GM12892 (cell line): ENCODE measurements at places on chromosomes 12 and 14.

- no peak for DNase-seq
Observed at GRCh38 chr14:100028990-100029677, 36.1 kb upstream of the EVL start.

GRCh38 chr12:107042801-107043200, 50.5 kb downstream of the CRY1 start:
- DNase-seq, result no peak

DNA sequence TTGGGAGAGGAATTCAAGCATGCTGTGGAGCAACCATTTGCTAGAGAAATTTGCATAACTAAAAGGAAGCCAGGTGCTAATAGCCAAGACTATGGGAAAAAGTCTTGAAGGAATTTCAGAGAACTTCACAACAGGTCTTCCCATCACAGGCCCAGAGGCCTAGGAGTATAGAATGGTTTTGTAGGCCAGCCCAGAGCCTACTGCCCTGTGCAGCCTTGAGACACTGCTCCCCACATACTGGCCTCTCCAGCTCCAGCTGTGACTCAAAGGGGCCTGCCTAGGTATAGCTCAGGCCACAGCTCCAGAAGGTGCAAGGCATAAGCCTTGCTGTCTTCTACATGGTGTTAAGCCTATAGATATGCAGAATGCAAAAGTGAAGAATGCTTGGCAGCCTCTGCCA, 227.1 kb downstream of the SLC2A13 start:
- DNase-seq, result no peak

GRCh38 chr12:95073698-95074520, 491 bp upstream of the NR2C1 start:
- no peak for DNase-seq

DNA sequence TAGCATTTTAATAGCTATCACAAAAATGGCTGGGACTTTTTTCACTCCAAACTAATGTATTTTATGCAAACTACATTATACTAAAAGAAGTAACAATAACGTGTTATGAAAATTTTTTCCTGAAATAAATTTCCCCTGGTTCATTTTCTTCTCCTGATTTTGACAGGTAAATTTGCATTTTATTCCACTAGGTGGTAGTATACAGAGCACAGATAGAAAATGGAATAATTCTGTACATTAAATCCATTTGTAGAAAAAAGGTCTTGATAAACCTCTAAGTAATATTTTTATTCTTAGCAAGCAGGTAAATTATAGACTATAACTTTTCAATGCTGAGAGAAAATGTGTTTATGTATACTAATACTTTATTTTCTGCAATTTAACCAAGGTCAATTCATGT, 96.5 kb downstream of the BCAT1 start:
- DNase-seq, result no peak

- DNase-seq, result no peak
Observed at GRCh38 chr12:130253866-130254265, 83.8 kb upstream of the PIWIL1 start.

DNA sequence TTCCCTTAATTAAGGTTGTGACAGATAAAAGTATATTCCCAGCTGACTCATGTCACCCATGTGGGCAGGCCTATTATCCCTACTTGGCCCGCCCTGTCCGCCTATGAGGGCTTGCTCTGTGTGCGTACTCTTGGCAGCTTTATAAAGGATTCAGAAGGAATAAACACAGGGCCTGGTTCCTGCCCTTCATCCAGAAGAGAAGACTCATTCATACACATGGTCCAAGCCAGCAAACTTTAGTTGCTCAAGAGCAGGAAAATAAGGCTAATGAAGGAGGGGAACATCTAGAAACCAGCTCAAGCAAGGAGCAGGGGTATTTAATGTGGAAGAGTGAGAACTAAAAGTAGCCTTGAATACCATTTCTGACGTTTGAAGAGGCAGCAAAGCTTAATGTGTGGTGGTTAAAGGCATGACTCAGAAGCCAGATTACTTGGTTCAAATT, 141.9 kb downstream of the CRADD start:
- no peak for DNase-seq

GRCh38 chr12:42660117-42660516, 70.6 kb upstream of the PRICKLE1 start:
- no peak for DNase-seq

DNA sequence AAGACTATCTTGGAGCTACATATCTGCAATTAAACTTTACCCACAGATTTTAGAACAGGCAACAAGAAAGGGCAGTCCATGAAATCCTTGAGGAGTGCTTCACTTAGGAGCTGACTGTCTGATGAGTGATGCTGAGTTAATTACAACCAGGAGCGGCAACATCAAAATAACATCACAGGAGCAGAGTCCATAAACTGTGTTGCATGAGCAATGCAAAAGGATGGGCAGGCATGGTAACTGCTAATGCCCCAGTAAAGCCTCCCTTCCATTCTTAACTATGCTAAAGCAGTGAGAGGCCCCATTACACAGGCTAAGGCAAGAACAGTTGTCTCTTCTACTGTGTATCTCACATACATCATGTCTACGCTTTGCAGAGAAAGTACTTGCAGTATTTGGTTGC, 156.6 kb downstream of the PAX9 start:
- DNase-seq, result no peak

DNA sequence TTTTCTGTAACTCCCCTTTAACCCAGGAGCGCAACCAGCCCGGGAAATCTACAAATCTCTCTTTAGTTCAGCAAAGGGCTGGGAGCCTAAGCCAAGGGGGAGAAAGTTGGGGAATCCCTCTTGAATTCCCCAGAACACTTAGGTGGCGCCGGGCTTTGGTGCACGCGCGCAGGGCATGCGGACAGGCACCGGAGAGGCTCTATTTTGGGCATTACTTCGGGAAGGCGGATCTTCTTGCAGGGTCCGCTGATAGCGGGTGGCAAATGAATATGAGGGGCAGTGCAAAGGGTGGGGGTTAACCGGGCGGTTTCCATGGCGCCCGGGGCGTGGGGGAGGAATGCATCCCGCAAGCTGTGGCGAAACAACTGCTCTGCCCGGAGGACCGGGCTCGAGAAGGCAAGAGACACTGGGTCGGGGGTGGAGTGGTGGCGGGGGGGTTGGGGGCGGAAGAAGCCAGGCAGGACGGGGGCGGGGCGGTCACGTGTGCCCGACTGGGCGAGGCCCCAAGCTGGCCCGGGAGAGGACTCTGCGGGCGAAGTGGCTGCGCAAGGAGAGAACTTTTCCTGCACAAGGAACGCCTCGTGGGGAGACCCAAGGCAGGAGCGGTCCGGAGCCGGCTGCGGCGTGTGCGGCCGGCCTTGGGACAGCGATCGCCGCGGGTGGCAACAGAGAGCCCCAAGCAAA, at the start of gene FLVCR2:
TSS of gene FLVCR2 (plus strand) at position 519 of the 684 bp plus-strand sequence. CDS start 353 bp downstream, outside the sequence.
- DNase-seq, result peak; percentile 78

- no peak for DNase-seq
Observed at GRCh38 chr14:54310151-54310850, 86.5 kb upstream of the CDKN3 start.

DNA sequence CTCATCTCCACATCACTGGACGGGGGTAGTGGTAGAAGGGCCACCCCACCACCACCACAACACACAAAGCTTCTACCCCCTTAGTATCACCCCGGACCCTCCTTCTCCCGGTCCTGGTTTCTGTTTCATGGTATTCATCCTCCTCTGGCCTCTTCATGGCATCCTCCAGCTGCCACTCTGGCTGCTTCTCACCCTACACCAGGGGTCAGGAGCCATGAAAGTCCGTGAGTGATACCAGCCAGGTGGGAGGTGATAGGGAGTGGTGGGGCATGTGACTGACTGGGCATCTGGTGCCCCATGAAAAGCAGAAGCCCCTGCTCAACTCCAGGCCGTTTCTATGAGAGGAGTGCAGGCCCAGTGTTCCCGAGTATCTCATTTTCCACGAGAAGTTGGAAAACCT, 151.4 kb upstream of the HIF1A start:
- no peak for DNase-seq

- DNase-seq, result no peak
Observed at GRCh38 chr12:3035171-3035570, 42.0 kb upstream of the TSPAN9 start.
